ENCODE measurements at places on chromosomes 13 and 19.

DNA sequence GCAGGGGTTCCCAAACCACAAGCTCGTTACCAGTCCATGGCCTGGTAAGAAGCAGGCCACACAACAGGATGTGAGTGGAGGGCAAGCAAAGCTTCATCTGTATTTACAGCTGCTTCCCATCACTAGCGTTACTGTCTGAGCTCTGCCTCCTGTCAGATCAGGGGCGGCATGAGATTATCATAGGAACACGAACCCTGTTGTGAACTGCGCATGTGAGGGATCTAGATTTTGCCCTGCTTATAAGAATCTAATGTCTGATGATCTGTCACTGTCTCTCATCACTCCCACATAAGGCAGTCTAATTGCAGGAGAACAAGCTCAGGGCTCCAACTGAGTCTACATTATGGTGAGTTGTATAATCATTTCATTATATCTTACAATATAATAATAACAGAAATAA lies 677.4 kb upstream of the SLITRK6 start:
- DNase-seq = no peak

- DNase-seq = no peak
Observed at GRCh38 chr19:11373885-11374432, 507 bp upstream of the SWSAP1 start.

GRCh38 chr19:2327773-2328400 lies 499 bp downstream of the LSM7 start:
- DNase-seq = peak; percentile 56

DNA sequence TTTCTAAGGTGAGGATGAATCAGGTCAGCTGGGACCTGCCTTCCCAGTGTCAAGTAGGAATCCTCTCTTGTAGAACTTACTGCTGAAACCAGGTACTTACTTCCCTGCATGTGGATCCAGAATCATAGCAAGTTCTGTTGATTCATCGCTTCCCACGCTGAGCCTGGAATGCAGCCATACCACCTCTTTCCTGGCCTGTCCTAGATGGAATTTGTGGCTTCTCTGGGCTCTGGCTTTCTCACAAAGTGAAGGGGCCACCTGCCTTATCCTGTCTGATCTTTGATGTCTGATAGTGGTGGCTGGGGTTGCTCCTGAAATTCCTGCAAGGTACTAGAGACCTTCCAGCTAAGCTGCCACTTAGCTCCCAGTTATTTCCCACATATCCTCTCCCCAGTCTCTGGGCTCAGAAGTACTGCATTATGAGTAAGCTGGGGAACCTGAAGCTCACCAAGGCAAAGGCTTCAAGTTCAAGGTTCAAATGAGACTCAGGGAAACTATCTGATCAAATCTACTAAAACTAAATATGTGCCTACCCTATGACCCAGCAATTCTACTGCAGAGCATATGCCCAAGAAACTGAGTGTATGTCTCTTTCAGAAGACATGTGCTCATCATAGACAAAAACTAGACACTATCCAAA lies 103.5 kb downstream of the SUCLA2 start:
- no peak for DNase-seq

- DNase-seq = no peak
Observed at GRCh38 chr13:111211789-111212516, 96.8 kb downstream of the ARHGEF7 start.

- no peak for DNase-seq
Observed at GRCh38 chr19:18771328-18772242, 19.5 kb downstream of the COMP start.

GRCh38 chr19:56153507-56153906 lies 12.4 kb downstream of the ZNF444 start:
- no peak for DNase-seq

- no peak for DNase-seq
Observed at GRCh38 chr19:16252459-16253205, 54.9 kb downstream of the AP1M1 start.

GRCh38 chr13:106417467-106418110 lies 117.9 kb downstream of the EFNB2 start:
- no peak for DNase-seq

- DNase-seq = no peak
Observed at GRCh38 chr13:103067751-103068555, 1.7 kb upstream of the SLC10A2 start.

DNA sequence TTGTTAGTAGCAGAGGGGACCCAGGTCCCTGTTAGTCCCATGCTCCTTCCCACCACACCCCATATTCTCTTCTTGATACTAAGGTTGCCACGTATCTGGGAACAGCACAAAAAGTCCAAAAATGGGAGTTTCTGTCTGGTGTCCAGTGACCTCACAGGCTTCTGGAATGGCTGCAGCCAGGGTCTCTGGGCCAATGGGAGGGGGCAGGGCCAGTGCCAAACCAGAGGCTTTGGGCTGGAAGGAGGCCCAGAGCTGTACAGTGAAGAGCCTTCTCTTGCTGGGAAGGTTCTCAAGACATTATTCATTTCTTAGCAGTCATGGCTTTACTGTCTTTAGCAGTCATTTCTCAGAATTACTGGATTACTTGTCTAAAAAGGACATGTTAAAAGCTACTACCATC lies 119.2 kb downstream of the FRY start:
- no peak for DNase-seq

DNA sequence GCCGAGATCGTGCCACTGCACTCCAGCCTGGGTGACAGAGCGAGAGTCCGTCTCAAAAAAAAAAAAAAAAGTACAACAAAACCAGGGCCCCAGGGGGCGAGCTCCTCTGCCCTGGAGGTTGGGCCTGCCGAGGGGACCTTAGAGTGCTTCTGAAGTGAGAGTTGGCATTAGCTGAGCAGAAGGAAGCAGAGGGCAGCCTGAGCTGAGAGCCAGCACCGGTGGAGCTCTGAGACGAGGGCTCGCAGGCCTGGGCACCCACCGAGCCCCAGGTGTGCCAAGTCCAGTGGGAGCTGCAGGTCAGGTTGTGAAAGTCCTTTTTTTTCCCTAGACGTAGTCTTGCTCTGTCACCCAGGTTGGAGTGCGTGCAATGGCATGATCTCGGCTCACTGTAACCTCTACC lies 46.0 kb downstream of the KDM4B start:
- DNase-seq = no peak

Measured in naive thymus-derived CD4-positive, alpha-beta T cell (primary cell).